ENCODE measurements at places on chromosomes 6 and 20. TPM values are rescaled to one million over a fixed set of nuclear protein-coding genes. Genes with fewer than 3 reads are reported as not detected.
A peak's percentile ranks its signal among the peaks of the same experiment; 100 is the strongest.

ZNF334 gene
- 12.8 TPM for total RNA-seq

C6orf118 gene
- not detected for total RNA-seq

COL9A1 gene
- 16.0 TPM for total RNA-seq

DNA sequence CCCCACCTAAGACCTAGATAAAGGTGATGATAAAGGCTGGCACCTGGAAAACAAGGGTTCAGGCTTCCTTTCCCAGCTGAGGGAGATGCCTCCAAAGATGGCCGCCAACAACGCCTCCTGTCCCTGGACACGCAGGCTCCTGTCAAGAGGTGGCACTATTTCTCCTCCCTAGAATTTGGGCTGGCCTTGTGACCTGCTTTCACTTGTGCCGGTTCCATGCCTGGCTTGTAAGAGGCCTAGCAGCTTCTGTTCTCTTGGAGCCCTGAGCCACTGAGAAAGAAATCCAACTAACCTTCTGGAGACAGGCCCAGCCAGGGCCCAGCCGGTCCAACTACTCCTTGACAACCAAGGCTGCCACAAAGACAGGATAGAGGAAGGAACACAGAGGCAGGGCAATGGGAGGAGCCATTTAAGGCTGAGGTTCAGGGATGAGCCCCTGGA, 60.2 kb upstream of the RALY start:
- no peak overlapping the region for H3K4me3 ChIP-seq
- no peaks in the 10 kb centered on the region for H3K27me3 ChIP-seq
- no peaks in the 10 kb centered on the region for H3K4me1 ChIP-seq
- no peak overlapping the region for H3K27ac ChIP-seq
- H3K36me3 ChIP-seq, result no peaks in the 10 kb centered on the region
- peak; percentile 67 for DNase-seq

GRCh38 chr6:108589244-108589791, 28.6 kb downstream of the FOXO3 start:
- peaks cover 93% of the 10 kb centered on the region for H3K4me1 ChIP-seq
- H3K27ac ChIP-seq, result peak overlapping the region; percentile 86
- H3K36me3 ChIP-seq, result no peaks in the 10 kb centered on the region
- H3K4me3 ChIP-seq, result peak overlapping the region; percentile 20

GRCh38 chr6:167920165-167920564, 77.3 kb upstream of the KIF25 start:
- DNase-seq, result no peak
- no peak overlapping the region for H3K27ac ChIP-seq
- peaks cover 74% of the 10 kb centered on the region for H3K36me3 ChIP-seq
- no peaks in the 10 kb centered on the region for H3K27me3 ChIP-seq
- H3K4me3 ChIP-seq, result no peak overlapping the region
- H3K4me1 ChIP-seq, result no peaks in the 10 kb centered on the region

PCMT1 gene
- 26.4 TPM for total RNA-seq

- no peak overlapping the region for H3K4me3 ChIP-seq
- no peaks in the 10 kb centered on the region for H3K27me3 ChIP-seq
- H3K27ac ChIP-seq, result no peak overlapping the region
- no peak for DNase-seq
These were observed 31.2 kb downstream of the FERMT1 start for GRCh38 chr20:6091661-6092060.

PRDM13 gene
- total RNA-seq, result not detected

DNA sequence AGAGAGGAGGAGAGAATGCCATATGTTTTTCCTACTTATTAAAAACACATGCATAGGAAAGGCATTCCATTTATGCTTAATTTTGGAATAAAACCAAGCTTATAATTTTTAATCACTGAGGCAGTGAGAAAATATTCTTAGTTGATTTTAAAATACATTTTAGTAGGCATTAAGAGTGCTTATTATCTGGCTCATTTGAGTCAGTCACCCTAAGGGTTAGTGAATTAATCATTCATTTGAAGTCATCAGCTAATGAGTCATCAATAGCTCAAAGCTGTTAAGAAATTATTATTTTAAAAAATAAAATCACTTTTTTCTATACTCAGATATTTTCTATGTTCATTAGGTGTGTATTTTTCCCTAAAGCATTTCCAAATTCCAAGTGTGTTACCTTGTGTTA, 81.6 kb downstream of the TMEM200A start:
- no peak overlapping the region for H3K4me3 ChIP-seq
- no peaks in the 10 kb centered on the region for H3K4me1 ChIP-seq
- DNase-seq, result no peak

DNA sequence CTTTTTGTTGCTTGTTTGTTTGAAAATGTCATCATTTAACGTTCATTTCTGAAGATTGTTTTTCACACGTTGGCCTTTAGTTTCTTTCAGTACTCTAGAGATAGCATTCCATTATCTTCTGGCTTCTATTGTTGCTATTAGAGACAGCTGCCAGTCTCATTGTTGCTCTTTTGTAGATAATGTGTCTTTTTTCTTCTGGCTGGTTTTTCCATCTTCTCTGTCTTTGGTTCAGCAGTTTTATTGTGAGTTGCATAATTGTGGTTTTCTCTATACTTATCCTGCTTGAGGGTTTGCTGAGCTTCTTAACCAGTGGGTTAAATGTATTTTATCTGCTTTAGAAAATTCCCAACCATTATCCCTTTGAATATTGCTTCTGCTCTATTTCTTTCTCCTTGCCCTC, 23.2 kb upstream of the AIG1 start:
- no peak for DNase-seq
- no peak overlapping the region for H3K27ac ChIP-seq
- H3K4me1 ChIP-seq, result no peaks in the 10 kb centered on the region
- H3K27me3 ChIP-seq, result no peaks in the 10 kb centered on the region
- H3K36me3 ChIP-seq, result no peaks in the 10 kb centered on the region
- no peak overlapping the region for H3K4me3 ChIP-seq

SULF2 gene
- total RNA-seq, result 21.0 TPM

GMDS gene
- total RNA-seq, result 143 TPM

FOXS1 gene
- total RNA-seq, result not detected

- no peak overlapping the region for H3K27ac ChIP-seq
- H3K4me3 ChIP-seq, result no peak overlapping the region
- DNase-seq, result no peak
- H3K36me3 ChIP-seq, result no peaks in the 10 kb centered on the region
- H3K27me3 ChIP-seq, result no peaks in the 10 kb centered on the region
These were observed 39.7 kb upstream of the PPP1R3G start for GRCh38 chr6:5045416-5045815.

DNA sequence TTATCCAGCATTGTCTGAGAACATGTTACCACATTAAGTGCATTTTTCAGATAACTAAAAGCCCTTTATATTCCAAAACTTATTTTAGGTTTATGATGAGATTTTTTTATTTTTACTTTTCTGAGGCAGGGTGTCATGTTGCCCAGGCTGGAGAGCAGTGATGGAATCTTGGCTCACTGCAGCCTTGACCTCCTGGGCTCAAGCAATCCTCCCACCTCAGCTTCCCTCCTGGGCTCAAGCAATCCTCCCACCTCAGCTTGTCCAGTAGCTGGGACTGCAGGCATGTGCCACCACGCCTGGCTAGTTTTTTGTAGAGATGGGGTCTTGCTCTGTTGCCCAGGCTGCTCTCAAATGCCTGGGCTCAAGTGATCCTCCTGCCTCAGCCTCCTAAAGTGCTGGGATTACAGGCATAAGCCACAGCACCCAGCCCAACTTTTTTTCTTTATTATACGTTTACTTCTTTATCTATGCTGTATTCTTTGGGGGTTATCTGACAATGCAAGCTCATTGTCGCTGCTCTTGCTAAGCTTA, 6.2 kb downstream of the DYNLT1 start:
- DNase-seq, result no peak
- H3K4me3 ChIP-seq, result no peak overlapping the region
- H3K36me3 ChIP-seq, result peaks cover 49% of the 10 kb centered on the region
- H3K27ac ChIP-seq, result no peak overlapping the region
- H3K27me3 ChIP-seq, result no peaks in the 10 kb centered on the region

DNA sequence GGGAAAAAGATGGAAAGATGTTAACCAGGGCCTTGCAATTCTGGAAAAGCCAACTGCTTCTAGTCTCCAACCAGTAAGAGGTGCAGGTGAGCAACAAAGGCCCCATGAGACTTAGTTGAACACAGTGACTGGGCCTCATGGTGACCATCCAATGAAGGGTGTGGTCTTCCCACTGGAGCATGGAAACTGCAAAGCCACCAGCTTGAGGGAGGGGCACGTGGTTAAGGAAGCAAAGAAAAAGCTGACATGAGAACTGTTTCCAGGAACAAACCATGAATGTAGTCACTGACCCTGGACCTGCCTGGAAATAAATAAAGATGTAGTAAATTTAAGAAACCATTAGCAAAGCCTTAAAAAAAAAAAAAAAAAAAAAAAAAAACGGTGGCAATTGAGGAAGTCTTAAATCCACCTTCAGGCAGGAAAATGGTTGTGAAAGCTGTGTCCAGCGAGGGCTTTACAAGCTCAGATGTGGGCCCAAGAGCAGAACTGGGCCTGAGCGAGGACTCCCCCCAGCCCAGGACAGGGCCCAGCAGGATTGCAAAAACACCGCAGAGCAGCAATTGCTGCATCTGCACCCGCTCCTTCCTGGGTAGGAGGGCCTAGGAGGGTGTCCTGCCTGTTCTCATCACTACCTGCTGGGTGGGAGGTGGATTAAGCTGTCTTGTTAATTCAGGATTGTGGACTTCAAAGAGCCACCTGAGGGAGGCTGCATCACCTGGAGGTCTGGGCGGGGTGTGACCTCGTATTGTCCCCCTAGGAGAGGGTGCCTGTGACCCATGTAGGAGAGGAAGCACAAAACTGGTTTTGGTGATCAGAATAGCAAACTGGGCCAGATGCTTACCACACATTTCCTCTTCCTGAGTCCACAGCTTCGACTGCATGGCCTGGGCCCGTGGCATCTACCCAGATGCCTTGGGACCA, 10.3 kb downstream of the GFRA4 start:
- H3K27ac ChIP-seq, result no peak overlapping the region
- DNase-seq, result no peak
- H3K4me1 ChIP-seq, result peaks cover 2% of the 10 kb centered on the region
- no peak overlapping the region for H3K4me3 ChIP-seq
- H3K27me3 ChIP-seq, result no peaks in the 10 kb centered on the region
- peaks cover 25% of the 10 kb centered on the region for H3K36me3 ChIP-seq

- no peaks in the 10 kb centered on the region for H3K27me3 ChIP-seq
- H3K4me3 ChIP-seq, result no peak overlapping the region
- no peak for DNase-seq
- H3K27ac ChIP-seq, result no peak overlapping the region
These were observed 60.4 kb upstream of the FAM83B start for GRCh38 chr6:54786154-54786553.

CALHM6 gene
- not detected for total RNA-seq

DNA sequence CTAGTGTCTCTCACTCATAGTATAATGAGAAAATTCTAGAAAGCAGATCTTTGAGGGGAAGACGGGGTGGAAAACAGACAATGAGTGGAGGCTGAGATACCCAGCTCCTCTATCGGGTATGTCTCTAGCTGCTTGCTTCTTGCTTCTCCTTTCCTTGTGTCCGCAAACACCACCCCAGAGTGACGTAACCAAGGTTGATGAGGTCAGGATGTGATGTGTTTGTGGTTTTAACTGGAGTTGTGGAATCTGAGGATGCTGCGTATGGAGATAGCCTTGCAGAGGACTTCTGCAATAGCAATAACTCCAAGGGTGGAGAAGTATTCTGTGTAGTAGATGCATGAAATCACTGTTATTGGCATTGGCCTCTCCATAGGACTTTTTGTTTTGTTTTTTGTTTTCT, 132.7 kb upstream of the IFNGR1 start:
- no peaks in the 10 kb centered on the region for H3K27me3 ChIP-seq
- no peak overlapping the region for H3K4me3 ChIP-seq
- no peak for DNase-seq
- H3K27ac ChIP-seq, result no peak overlapping the region

DNA sequence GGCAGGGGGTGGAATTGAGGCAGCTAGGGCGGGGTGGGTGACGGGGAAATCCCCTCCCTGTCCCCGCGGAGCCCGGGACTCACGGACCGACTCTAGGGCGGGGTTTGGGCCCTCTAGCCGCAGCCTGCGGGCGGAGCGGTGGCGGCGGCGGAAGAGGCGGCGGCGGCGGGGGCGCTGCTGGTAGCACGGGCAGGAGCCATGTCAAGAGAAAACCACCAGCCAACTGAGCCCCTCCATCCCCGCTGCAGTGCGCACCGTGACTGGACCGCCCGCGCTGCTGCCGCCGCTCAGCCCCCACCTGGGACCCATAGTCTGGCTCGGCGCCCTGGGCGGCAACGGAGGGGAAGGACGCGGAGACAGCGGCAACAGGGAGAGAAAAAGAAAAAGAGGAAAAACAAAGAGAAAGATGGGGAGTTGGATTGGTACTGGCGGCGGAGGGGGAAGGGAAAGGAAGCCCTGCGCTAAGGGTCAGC, 1.2 kb upstream of the C6orf62 start:
- H3K27me3 ChIP-seq, result no peaks in the 10 kb centered on the region
- H3K4me3 ChIP-seq, result peak overlapping the region; percentile 83
- peaks cover 49% of the 10 kb centered on the region for H3K4me1 ChIP-seq
- H3K36me3 ChIP-seq, result peaks cover 12% of the 10 kb centered on the region
- peak overlapping the region; percentile 99 for H3K27ac ChIP-seq

GRCh38 chr20:5548902-5549599, 201.2 kb upstream of the SHLD1 start:
- H3K27me3 ChIP-seq, result no peaks in the 10 kb centered on the region
- DNase-seq, result no peak
- peaks cover 5% of the 10 kb centered on the region for H3K36me3 ChIP-seq
- no peak overlapping the region for H3K4me3 ChIP-seq
- H3K27ac ChIP-seq, result no peak overlapping the region

GRCh38 chr20:62508641-62509051, 32.9 kb upstream of the GATA5 start:
- H3K4me1 ChIP-seq, result peaks cover 8% of the 10 kb centered on the region
- H3K36me3 ChIP-seq, result no peaks in the 10 kb centered on the region
- no peak overlapping the region for H3K27ac ChIP-seq
- DNase-seq, result no peak
- no peak overlapping the region for H3K4me3 ChIP-seq
- no peaks in the 10 kb centered on the region for H3K27me3 ChIP-seq

GRCh38 chr20:22904905-22905304, 130.2 kb upstream of the SSTR4 start:
- no peak overlapping the region for H3K27ac ChIP-seq
- no peaks in the 10 kb centered on the region for H3K27me3 ChIP-seq
- no peak for DNase-seq
- H3K4me3 ChIP-seq, result no peak overlapping the region
- H3K36me3 ChIP-seq, result no peaks in the 10 kb centered on the region

DNA sequence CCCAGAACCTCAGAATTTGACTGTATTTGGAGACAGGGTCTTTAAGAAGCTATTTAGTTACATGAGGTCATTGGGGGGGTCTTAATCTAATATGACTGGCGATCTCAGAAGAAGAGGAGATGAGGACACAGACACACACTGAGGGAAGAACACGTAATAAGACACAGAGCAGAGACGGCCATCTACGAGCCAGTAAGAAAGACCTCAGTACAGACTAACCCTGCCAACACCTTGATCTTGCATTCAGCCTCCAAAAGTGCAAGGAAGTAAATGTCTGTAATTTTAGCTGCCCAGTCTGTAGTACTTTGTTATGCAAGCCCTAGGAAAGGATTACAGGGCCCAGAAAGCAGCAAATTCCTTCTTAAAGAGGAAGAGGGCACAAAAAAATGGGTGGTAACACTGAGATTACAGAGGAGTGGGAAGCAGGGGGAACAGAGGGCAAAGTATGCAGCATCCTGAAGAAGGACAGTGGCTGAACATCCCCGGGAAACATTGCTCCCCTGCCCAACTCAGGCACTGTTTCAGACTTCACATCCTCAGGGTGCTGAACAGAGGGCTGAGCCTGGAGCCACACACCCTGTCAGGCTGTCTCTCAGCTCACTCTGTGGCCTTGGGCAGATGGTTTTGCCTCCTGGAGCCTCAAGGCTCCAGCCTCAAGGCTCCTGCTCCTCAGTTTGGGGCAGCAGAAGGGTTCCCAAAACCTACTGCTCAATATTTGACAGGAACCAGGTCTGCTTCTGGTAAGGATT, 27.9 kb upstream of the SIRPG start:
- no peak for DNase-seq
- H3K4me1 ChIP-seq, result no peaks in the 10 kb centered on the region
- H3K27ac ChIP-seq, result no peak overlapping the region
- no peak overlapping the region for H3K4me3 ChIP-seq

All from stomach (tissue), 19 donors.